ENCODE measurements at places on chromosomes 2 and 18.
A peak's percentile ranks its signal among the peaks of the same experiment; 100 is the strongest.

DNA sequence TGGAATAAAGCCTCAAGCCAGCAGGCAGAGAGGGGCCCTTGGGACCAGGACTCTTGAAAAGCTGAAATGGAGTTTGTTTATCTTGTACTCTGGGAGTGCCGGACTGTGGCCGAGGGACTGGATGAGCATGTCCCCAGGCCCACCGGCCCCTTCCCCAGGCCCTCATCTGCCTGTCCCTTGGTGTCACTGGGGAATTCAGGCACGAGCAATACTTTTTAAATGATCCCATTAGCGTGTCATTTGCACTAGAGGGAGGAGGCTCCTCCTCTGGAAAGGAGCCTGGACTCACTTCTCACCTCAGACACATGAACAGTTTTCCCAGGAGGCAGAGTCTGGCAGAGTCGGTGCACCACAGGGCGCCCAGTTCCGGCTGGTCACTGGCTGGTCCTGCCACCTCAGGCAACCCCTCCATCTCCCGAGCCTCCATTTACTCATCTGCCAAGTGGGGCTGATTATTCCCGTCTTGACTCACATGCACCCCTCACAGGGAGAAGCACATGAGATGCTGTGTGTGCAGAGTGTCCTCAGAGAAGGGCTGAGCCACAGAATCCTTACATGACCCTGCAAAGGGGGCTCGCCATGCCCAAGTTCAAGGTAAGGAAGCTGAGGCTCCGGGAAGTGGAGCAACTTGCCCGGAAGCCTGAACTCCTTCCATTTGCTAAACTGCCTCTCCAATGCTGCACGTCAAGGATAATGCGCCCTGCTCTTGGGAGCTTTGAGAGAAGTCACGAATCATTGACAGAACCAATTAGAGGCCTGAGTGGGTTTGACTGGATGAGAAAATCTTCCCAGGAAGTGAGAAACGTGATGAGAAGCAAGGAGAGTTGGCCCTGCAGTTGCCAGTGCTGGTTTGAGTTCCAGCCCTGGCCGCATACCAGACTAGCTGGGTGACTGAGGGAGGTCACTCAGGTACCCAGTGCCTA is 26.7 kb downstream of the CIB4 start:
- no peak for DNase-seq

- no peak for DNase-seq
Measured at GRCh38 chr2:57313678-57314077, 732.9 kb upstream of the VRK2 start.

DNA sequence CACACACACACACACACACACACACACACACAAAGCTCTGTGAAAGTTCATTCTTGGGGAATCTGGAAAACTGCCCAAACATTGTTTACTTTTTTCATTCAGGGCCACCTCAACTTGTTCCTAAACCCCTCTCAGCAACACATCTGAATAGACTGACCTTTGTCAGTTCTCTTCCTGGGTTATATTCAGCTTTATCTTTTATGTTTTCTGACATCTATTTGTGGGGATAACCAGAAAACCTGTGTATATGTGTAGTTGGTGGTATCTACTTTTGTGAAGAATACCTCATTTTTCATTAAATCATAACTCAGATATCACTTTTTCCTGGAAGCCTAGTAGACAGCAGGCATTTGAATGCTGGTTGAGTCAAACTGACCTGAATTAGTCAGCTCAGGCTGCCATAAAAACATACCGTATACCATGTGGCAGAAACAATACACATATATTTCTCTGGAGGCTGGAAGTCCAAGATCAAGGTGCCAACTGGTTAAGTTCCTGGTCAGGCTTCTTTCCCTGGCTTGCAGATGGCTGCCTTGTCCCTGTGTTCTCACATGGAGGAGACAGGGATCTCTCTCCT is 11.0 kb upstream of the RNF144A start:
- DNase-seq: no peak

GRCh38 chr2:207409517-207409916 is 120.2 kb upstream of the CREB1 start:
- no peak for DNase-seq

GRCh38 chr2:137333386-137334165 is 568.2 kb downstream of the THSD7B start:
- no peak for DNase-seq

- DNase-seq: no peak
Measured at GRCh38 chr2:41871080-41871479, 176.7 kb upstream of the PKDCC start.

DNA sequence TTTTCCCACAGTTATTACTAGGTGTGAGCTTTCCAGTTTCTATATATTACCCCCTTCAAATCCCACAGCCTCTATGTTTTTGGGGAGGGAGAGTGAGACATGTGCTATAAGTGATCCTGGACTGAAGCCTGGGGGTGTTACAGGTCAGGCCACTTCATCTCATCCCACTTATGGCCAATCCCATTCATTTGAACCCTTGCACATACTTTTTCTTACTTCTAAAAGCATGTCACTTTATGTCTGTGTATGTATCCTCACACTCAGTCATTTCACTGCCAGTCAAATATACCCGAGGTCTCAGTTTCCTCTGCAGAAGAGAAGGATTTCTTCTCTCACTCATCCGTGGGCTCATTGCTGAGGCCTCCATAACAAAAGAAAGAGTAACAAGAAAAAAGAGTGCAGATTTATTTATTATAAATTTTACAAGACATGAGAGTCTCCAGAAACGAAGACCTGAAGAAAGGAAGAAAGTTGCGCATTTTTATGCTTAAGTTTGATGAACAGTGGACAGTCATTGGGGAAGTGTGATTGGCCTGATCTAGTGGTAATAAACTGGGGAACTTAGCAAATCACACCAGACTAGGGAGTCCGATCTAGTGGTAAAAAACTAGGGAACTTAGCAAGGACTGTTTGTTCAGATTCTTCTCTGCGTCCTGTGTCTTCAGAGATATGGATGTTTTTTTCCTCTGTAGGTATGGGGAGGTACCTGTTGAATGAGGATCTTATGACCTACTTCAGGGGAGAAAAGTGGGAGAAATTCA is 52.1 kb downstream of the ICOS start:
- no peak for DNase-seq

DNA sequence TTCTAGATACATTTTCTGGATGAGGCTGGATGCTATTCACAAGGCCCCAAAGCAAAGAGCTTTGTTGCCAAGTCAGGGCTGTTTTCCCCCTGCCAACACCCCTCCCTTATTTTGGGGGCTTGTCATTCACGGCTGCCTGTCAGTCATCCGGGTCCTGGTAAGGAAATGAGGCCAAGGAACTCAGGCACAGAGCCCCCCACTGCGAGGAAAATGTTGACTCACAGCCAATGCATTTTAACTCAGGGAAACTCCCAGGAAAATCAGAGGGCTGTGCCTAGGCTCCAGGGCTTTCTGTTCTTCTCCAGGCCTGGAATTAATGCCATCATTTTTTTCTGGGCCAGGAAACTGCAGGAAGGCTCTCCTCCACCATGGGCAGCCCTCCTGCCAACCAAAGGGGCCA is 241.1 kb downstream of the SMAD2 start:
- no peak for DNase-seq

GRCh38 chr2:12110074-12110473 is 363.6 kb downstream of the LPIN1 start:
- peak; percentile 12 for DNase-seq

- DNase-seq: no peak
Measured at GRCh38 chr2:172558372-172558771, 2.5 kb downstream of the PDK1 start.

DNA sequence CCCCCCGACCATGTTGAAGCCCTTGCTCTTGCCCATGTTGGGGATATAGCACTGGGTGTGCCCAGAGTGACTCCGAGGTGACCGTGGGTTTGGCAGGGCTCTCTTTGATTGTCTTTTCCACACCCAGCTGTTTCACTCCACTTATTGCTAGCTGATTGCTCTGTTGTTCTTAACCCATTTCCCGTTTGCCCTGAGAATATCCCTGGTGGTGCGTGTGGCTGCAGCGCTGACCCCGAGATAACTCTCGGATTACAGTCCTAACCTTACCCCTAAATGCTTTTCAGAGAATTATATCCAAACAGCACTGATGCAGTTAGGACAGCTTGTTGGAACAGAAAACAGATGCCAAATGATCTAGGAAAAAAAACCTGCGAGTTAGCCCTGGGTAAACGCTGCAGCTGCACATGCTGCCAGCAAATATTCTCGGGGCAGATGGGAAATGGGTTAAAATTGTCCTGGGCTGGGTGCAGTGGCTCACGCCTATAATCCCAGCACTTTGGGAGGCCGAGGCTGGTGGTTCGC is 34.3 kb upstream of the SNORC start:
- peak; percentile 55 for DNase-seq

All from dermis microvascular lymphatic vessel endothelial cell (primary cell).